SK-MEL-5 (cell line): ENCODE measurements at places on chromosomes 7 and 10. TPM values are rescaled to one million over a fixed set of nuclear protein-coding genes. Genes with fewer than 3 reads are reported as not detected.

CHN2 gene
- total RNA-seq: 39.5 and 40.5 TPM in 2 replicates

COL17A1 gene
- total RNA-seq: 0.43 and 0.45 TPM in 2 replicates

SMO gene
- total RNA-seq: 25.8 and 29.6 TPM in 2 replicates

- no peak for DNase-seq
Measured at GRCh38 chr7:102933763-102934162, 21.0 kb downstream of the LRRC17 start.

- DNase-seq: peak; percentile 71
Measured at GRCh38 chr7:133742709-133743538, 384.2 kb upstream of the LRGUK start.

DNA sequence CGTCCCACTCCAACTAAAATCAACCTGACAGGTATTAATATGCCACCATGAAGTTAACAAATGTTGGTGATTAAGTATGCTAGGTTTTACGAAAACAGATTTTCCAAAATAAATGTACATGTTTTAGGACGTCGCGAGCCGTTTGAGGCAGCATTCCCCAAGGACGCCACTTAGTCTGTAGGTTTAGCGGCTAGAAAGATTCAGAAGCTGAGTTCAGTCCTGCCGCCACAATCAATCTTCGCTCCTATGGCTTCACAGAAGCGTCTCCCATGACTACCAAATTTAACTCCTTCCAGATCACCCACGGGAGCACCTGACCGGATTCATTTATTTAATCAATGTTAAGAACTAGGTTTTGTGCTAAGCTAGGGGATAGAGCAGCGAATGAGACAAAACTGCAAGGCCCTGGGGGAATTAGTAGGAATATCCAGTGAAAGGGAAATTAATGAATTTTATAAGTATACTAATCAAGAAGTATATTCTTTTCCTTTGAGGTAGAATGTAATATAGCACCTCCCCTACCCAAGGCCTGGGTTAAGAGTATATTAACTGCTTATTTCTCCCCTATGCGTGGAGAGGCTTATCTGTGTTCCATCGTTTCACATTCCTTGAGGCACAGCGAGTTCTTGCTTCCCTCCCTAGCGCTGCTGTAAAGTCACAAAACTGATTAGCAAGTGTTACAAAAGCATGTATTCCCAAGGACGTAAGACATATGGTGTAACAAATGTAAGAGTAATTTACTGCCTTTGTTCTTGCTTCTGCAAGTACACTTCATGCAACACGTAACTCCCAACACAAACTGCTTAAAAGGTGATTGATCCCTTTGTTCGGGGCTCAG, 994 bp upstream of the CYP51A1 start:
- DNase-seq: no peak

DNA sequence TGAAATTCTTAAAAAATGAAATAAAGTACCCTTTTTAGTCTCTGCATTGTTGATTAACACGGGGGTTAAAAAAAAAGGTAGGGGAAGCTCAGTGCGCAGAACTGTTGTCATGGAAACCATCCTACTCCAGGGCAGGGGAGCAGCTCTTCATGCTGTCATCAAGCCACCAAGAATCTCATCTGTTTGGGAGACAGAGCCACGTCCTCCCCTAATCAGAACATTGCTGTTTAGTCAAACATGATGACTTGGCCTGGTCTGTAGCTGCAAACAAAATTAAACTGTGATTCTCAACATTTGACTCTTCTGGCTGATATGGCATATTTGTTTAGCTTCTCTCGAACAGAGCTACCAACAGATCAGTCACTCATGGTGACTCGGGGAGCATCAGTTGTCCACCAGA, 254.4 kb upstream of the KLF14 start:
- DNase-seq: no peak
